CD4-positive, alpha-beta T cell treated with Interleukin-6 at 100 ng/mL for 8 hours (primary cell): ENCODE measurements at places on chromosomes 3 and 15.
A peak's percentile ranks its signal among the peaks of the same experiment; 100 is the strongest.

- no peak for DNase-seq
Observed at GRCh38 chr3:27486336-27486735, 2.2 kb upstream of the SLC4A7 start.

DNA sequence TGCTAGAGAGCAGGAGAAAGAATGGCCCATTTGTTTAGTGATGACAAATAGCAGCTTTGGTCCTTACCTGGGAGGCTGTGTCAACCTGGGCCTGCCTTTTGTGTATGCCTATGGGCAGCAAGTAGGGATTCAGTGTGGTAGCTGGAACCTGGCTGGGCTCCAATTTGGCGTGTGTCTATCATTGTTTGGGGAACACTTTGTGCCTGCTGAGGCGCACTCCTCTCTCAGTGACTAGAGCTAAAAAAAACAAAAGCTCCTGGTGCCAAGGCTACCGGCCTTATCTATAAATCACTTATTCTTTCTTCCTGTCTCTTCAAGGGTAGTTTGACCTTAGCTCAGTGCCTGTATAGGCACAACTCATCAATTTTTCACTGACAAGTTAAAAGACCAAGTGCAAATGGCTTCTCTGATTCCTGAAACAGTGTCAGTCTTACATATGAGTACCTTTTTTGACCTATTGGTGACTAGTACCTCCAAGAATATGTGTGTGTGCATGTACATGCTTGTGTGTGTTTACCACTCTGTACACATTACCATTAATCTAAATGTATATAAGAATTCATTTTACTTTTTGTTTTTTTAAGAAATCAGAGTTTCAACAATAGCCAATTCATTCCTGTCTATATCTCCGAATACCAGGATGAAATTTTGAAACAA, 54.6 kb downstream of the GMNC start:
- DNase-seq, result no peak

DNA sequence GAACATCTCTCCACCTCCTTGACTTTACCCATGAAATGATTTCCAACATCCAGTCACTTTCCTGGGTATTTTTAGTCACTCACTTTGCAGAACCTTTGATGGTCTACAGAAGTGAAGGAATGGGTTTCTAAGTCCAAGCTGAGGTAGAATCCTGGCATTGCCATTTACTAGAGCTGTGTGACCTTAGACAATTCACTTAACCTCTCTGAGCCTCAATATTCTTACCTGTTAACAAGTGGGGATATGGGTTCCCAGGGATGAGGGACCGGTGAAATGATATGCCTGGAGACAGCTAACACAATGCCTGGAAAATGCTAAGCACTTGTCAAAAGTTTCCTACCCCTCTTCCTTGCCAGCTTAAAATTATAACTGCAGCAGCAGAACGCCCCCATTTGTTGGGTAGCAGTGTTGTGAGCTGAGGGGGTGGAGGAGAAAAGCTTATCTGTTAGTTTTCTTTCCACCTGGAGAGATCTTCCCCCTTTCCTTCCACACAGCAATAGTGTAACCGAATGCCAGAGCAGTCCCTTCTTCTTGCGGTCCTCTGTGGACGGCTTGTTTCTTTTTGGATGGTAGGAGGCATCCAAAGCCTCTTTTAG, 319.2 kb upstream of the LRRFIP2 start:
- DNase-seq, result no peak

DNA sequence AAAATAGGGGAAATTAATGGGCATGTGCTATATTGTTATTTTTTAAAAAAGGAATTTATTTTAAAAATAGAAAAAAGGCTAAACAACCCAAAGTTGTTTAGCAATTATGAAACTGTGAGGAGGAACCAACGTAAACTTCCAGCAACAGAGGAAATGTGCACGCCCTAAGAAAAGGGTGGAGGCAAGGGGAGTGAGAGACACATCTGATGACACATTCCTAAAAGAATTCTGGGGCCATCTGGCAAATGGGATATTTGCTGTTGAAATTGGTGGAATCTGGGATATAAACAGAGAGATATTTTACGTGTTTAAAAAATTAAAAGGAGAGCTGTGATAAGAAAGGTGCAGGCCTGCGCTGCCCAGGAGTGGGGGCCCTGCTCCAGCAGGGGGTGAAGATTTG, 50.8 kb upstream of the MUC13 start:
- no peak for DNase-seq

GRCh38 chr3:4846543-4846942, 132.7 kb upstream of the BHLHE40 start:
- DNase-seq, result no peak

DNA sequence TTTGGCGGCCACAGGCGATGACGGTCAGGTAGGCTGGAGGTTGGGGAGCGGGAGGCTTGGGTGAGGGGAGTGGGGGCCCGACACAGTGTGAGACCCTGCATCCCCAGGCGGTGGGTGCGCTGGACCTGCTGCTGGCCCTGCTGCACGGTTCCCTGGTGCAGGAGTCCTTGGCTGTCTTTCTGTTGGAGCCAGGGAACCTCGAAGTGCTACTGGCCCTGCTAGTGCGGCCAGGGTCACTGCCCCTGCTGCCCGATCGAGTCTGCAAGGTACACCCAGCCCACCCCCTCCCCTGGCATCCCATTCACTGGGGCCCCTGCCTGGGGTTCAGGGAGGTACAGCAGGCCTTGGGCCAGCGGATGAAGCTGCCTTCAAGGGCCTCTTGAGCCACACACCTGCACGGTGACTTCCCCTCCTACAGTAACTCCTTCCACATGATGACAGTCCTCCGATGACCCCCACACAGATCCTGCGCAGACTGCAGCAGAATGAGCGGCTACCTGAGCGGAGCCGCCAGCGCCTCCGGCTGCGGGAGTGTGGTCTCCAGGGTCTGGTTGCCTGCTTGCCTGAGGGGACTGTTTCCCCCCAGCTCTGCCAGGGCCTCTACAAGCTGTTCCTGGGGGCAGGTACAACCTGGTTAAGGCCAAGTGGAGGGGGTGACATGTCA, 19.5 kb downstream of the NBEAL2 start:
- DNase-seq, result no peak

- no peak for DNase-seq
Observed at GRCh38 chr3:188336178-188336577, 182.2 kb downstream of the LPP start.

GRCh38 chr15:67343206-67343605, 88.6 kb downstream of the IQCH start:
- DNase-seq, result no peak

DNA sequence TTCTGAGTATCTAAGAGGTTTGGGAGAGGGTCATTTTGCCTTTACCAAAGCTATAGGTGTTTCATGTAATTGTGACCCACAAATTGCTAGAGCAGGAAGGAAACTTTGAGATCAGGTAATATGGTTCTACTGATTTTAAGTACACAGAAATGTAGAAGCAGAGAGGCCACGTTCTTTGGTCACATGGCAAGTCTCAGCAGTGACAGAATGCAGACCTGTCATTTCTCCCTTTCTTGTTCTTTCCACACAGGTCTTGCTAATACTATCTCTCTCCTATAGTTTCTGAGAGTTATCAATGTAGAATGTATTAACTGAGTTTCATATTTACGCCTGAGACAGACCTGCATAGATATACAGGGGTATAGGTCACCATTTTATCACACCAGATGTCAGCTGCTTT, 10.9 kb upstream of the RTP1 start:
- DNase-seq, result no peak

DNA sequence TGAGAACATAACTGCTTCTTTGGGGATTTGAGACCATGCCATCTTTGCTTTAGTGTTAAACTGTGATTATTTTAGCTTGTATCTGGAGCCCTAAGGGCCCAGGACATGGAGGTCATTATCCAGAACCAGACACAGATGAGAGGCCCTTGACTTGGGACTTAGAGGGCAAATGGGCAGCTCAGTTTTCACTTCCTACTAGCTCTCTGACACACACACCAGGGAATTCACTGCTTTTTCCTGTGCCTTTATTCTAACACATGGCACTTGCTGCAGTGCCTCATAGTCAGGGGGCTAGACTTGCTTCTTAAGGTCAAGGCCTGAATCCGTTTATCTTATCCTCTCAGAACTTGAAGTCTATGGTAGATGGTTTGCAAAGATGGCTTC, 33.3 kb downstream of the AMOTL2 start:
- DNase-seq, result no peak

DNA sequence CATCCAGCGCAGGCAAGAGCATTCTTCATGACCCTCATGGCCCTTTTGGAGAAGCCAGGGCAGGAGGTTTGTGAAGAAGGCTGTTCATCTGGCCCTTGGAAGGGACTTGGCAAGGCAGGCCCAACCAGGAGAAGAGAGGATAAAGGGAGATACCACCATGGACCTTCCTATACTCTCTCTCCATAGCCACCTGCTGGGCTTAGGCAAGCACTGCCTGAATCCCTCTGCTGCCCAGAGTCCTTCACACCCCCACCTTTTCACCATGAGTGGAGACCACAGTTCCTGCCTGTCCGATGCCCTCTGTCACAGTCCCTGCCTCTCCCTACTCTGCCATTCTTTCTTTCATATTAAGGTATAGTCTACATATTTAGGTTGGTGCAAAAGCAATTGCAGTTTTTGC, 10.6 kb upstream of the SFMBT1 start:
- no peak for DNase-seq

GRCh38 chr3:80094589-80094988, 326.8 kb upstream of the ROBO1 start:
- no peak for DNase-seq

DNA sequence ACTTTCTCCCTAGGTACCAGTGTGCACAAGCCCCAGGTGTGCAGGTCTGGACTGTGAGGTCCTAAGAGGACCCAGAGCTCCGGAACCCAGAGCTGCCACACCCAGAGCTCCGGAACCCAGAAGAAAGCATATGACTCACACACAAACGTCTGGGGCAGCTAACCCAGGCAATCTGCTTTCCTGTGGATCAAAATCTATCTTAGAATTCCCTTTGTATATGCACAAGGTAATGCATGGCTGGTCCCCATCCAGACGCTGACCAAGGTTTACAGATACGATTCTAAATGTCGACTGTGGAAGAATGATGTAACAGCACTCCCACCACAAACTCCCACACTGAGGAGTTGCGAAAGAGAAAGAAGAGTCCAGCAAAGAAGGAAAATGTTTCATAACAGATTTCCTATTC, 15.7 kb downstream of the KCNMB2 start:
- DNase-seq, result no peak

DNA sequence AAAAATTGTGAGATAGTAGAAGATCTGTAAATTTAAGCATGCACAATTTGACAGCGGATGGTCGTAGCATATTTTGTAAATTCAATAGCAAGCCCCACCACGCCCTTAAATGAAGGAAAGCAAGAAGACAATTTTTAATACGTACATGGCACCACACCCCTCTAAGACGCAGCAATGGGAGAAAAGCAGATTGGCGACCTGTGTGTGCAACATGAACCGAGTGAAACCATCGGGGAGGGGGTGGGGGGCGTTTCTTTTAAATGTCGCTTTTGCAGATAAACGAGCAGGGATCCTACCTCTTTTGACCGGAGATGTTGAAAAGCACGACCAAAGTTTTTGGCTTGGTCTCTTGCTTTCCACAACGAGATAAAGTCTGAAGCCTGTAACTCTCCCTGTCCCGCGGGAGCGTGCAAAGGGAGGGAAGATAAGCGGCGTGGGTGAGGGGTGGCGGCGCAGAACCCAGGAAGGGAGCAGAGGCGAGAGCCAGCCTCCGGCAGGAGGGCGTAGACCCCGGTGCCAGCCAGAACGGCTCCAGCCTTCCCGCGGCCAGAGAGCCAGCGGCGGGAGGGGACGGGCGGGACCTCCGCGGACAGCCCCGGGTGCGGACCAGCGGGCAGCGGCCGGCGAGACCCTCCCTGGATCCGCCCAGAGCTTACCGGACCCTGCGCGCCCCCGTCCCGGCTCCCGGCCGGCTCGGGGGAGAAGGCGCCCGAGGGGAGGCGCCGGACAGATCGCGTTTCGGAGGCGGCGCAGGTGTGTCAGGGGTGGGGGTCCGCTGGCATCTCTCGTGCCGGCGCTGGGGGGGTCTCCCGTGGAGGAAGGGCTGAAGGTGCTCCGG, at the start of gene CHL1:
Gene CHL1, plus strand, starts transcription at position 453 of the 838 bp plus-strand sequence. CDS start 123,014 bp downstream, outside the sequence.
- DNase-seq, result no peak

DNA sequence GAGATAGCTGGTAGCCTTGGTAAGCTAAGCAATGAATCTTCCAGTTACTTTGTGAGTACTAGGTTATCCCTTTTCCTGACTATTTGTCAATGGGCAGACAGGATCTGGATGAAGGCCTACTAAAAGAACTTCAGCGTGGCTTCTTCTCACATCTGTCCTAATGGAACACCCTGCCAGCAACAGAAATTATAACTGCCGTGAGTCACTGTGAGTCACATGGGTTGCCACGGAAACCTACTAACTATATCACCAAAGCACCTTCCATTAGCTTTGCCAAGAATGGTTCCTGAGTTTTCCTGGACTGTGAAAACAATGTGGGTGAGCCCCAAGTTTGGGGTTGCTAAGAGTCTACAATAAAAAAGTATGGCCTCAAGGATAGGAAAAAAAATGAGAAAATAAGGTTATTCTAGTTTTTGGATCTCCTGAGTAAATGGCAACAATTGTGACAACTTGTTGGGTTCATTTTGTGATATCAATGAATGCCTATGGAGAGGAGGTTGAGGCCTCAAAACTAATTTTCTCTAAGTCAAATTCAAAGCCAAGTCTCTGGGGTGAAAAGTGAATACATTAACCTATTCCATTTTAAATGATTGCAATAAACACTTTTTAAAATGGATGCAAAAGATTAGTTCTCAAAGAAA, 195.1 kb upstream of the ICE2 start:
- DNase-seq, result peak; percentile 12

GRCh38 chr3:47901280-47901833, 98.4 kb downstream of the DHX30 start:
- no peak for DNase-seq

DNA sequence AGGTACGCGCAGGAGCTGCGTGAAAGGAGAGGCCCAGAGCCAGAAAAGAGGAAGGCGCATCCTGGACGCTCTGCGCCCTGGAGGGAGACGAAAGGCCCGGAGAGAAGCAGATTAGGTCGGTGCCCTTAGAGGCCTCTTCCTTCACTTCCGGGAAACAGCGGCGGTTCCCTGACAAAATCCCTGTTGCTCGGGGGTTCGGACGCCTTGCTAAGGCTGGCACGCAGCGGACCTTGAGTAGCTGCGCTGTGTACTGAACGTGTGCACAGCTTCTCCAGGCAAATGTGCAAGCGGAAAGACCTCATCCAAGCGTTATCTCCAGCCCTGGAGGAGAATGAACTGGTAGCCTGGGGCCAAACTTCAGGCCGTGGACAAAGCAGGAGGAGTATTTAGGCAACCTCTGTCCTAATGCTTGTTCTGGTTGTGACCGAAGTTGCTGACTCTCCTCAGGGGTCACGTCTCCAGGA, 3.0 kb upstream of the SOX14 start:
- DNase-seq, result no peak
